ENCODE measurements at places on chromosomes 6 and 20.

DNA sequence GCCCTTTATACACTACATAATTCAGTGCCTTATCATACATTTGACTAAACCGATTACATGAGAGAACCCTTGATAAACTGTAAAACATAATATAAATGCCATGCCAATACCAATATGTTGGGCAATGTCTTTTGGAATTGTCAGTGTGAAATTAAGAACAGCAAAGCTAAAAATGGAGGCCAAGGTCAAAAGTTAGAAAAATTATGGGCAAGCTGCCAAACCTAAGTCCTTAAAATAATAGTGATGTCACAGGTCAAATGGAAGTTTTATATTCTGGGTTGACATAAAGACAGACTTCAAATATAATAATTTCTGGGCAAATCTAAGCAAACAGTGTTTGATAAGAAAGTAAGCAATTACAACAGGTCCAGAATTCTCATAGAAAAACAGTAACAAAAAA is 696.7 kb downstream of the RNF144B start:
- DNase-seq, result no peak

- DNase-seq, result no peak
Observed at GRCh38 chr6:42333612-42334011, 116.0 kb upstream of the MRPS10 start.

- no peak for DNase-seq
Observed at GRCh38 chr6:19524366-19525186, 312.6 kb upstream of the ID4 start.

GRCh38 chr20:50276119-50277063 is 85.8 kb downstream of the CEBPB start:
- no peak for DNase-seq

DNA sequence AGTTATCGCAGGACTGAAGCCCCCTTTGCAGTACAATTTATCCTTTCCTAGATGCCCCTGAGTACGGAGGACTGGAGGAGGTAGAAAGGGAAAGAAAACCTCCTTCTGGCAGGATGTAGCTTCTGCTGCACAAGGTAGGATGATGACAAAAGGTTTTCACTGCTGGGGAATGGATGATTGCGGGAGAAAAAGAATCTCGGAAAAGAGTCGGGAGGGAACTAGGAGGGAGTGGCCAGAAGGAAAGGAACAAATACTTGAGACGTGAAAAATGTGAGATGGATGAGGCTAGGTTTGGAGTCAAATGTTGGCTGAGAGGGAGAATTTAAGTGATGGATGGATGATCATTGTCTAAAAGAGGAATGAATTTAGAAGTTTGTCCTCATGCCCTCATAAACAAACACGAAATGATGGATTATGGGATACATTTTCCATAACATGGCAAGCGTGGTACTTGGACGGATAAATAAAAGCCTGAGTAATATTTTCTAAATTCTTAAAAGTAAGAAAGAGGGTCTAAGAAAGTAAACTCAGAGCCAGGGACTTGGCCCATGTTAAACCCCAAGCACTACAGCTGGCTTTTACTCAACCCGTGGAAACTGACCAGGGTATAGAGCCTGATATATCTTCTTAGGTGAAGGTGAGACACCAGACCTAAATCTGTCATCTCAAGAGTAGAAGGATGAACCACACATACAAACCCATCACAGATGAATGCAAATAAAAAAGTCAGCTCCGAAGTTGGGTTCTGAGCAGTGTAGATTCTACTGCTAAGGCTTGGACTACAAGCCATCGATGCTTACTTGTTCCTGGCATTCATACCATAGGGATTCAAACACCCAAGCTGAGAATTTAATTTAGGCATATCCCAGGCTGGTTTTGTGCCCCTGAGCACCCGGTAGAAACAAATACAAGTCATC is 72.4 kb downstream of the HFE start:
- peak; percentile 64 for DNase-seq

DNA sequence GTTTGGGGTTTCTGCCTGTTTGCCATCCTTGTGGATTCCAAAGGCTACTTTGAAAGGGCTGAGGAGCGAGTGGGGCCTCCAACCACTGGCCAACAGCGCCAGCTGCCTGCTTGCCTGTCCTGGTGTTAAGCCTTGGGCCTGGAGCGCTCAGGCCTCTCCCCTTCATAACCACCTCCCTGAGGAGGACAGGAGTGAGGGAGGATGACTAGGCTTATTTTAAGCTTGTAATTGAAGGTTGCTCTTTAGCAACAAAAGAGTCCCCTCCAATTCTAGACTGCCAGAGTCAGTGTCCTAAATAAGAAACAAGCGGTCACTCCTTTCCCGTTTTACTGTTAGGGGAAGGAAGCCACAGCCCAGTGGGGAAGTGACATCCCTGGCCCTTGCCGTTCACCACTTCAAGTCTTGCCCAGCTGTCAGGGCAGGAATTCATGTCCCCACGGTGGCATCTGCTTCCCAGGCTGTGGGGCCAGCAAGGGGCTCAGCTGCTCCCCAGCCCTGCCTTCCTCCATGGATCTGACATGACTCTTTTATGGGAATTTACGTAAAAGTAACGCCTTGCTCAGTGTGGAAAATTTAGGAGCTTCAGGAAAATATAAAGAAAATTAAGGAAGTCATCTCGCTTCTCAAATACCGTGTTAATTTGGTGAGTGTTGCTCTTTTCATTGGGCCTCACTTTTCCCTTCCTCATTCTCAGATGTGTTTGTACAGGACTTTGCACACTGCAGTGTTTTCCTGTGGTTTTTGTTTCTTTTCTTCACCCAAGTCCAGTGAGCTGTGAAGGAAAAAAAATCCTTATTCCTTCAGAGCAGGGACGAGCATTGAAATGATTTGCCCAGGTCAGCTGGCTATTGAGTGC is 57.8 kb downstream of the SSR1 start:
- no peak for DNase-seq

GRCh38 chr6:558959-559358 is 97.9 kb downstream of the HUS1B start:
- no peak for DNase-seq

- DNase-seq, result no peak
Observed at GRCh38 chr6:13761361-13762036, 49.9 kb upstream of the RANBP9 start.

GRCh38 chr6:45479834-45480751 is 102.4 kb upstream of the SUPT3H start:
- no peak for DNase-seq

GRCh38 chr20:48536206-48536605 is 291.6 kb downstream of the PREX1 start:
- DNase-seq, result no peak

- DNase-seq, result peak; percentile 98
Observed at GRCh38 chr6:35920793-35921732, at the start of gene SRPK1. SRPK1 (minus strand) TSS chr6:35921098; CDS start chr6:35921056, 42 bp downstream.

GRCh38 chr20:25750765-25751696 is 54.4 kb upstream of the ZNF337 start:
- DNase-seq, result peak; percentile 88

DNA sequence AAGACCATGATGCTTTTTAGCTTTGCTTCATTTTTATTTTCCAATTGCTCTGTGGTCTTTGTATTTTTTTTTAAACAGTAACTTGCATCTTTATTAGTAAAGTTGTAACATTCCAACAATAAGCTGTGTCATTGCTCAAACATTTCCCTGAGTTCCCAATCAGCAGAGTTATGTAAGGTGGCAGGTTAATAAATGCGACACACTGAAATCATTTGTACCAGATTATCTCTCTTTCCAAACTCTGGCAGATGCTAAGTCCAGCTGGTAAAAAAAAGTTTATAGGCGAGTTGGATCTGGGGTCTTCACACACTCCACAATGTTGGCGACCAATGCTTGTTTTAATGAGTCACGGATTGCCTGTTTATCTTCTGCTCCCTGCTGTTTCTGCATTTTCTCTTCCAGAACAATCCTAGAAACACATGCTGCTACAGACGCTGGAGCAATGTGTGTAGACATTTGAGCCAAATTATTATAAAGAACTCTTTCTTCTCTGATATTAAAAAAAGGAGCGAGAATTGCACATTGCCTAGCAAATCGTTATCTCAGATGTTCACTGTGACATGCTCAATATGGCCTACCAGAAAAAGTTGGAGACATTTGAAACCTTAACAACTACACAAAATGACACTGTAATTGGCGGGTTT is 113.6 kb upstream of the IFNGR1 start:
- DNase-seq, result no peak

Measured in endodermal cell (in vitro differentiated cells).